ENCODE measurements at places on chromosomes 12 and 14.
A peak's percentile ranks its signal among the peaks of the same experiment; 100 is the strongest.

- DNase-seq: no peak
Measured at GRCh38 chr12:111384596-111384995, 15.7 kb upstream of the PHETA1 start.

DNA sequence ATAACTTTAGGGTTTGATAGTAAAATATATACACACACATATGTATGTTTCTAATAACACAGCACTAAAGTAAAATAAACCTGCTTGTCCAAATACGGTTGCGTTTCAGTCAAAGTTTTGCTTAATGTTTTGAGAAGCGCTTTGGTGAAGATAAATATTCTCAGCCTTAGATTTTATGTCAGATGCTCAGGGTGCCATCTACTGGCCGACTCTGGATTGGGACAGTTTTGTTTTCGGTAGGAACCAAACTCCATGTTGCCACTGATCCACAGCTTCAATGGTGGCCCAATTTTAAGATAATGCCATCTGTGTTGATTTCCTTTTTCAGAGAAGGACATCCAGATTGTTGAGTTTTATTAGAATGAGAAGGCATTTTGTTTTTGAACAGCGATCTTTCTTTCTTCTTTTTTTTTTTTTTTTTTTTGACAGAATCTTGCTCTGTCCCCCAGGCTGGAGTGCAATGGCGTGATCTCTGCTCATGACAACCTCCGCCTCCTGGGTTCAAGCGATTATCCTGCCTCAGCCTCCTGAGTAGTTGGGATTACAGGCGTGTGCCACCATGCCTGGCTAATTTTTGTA lies 43.1 kb downstream of the LLPH start:
- DNase-seq: peak; percentile 29

- no peak for DNase-seq
Measured at GRCh38 chr12:55068416-55069010, 48.7 kb downstream of the NEUROD4 start.

- no peak for DNase-seq
Measured at GRCh38 chr12:47548401-47548800, 157.4 kb downstream of the RPAP3 start.

- no peak for DNase-seq
Measured at GRCh38 chr12:107798580-107798979, 24.1 kb downstream of the ASCL4 start.

DNA sequence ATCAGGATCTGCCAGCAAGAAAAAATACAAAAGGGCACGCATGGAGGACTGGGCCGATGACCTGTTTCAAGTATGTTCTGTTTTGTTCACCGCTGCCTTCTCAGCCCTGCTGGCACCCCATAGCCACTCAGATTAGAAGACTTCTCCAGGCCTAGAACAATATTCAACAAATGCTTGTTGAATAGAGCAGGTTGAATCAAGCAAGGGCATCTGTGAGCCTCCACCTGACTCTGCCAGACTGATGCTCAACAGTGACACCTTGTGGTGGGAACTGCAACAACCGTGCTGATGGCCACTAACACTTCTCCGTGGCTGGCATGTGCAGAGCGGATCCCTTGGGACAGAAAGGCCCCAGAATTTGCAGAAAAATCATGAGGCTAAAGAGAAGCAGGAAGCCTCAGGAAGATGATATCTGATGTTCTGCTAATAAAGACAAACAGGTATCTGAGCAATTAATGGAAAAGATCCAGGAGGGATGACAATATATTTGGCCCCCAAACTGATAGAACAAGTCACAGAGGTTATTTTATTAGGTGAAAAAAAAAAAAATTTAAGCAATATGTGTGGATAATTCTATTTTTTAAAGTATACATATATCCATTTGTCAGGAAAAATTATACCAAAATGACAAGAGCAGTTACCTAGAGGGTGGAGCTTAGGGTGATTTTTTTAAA lies 114.3 kb downstream of the KSR2 start:
- DNase-seq: peak; percentile 48

DNA sequence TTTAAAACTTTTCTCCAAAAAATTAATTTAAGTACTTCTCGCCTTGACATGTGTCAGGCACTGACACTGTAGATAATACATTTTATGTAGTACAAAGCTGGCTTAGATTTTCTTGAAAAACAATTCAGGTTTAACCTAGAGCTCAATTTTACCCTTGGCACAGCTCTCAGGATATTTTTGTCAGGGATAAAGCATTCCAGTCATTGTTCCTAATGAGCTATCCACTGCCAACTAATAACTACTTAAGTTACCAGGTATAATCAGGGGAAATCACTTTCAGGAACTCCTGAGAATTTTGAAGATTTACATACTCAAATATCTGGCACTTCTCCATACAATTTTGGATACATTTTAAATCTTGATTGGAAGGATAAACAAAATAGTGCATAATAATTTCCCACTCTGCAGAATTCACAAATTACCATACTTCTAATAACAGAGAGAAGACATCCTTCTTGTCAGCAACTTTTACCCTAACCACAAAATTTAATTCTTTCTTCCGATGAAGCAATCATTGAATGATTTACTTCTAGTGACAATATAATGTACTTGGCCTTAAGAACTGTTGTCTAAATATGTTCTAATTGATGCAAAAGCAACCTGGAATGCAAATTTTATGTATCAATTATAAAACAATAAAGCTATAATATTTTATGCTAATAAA lies 4.8 kb downstream of the RASSF9 start:
- DNase-seq: no peak

DNA sequence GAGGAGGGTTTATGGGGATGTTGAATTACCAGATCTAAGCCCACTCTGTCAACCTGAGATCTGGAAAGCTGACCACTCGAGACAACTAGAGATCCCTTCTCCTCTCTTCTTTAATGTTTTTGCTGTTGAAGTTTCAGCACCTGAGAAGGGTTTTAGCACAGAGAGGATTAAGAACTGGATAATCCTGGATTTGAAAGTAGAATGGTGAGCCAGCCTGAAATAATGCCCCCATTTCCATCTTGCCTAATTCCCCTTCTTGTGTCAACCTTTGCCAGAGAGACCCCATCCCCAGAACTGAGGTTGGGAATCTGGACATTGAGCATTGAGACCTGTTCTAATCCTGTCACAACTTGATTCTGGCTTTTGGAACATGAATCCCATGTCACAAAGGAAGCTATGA lies 87.8 kb upstream of the RFLNA start:
- no peak for DNase-seq

DNA sequence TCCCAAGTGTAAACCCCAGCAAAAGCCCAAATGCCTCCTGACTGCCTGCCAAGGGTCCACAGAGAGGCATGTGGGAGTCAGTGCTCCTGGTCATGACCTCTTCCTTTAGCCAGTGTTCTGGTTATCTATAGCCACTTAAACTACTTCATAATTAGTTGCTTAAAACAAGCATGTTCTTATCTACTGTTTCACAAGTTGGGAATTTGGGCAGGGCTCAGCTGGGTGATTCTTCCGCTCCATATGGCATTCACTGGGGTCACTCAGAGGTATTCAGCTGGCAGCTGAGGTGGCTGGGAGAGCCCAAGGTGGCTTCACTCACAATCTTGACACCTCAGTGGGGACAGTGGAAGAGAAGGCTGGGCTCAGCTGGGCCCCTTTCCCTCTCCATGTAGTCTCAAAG lies 184.0 kb upstream of the RGS6 start:
- no peak for DNase-seq

- DNase-seq: no peak
Measured at GRCh38 chr12:2273751-2274150, 221.0 kb downstream of the CACNA1C start.

DNA sequence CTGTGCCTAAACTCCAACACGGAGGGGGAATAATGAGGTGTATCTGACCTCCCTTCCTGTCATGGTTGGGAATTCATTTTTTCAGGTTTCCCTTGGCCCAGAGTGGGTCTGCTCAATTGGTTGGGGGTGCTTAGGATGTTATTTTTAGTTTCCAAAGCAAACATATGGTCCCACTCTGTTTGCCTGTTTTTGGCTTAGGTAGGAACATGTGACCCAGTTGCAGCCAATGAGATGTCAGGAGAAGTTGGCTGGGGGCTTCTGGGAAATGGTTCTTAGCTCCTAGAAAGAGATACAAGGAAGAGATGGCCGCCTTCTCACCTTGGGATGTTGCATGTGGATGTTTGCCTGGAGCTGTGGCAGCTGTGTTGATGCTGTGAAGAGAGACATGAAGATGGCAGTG lies 147.9 kb upstream of the RFLNA start:
- DNase-seq: no peak

- no peak for DNase-seq
Measured at GRCh38 chr12:50353869-50354593, 42.4 kb downstream of the FAM186A start.

DNA sequence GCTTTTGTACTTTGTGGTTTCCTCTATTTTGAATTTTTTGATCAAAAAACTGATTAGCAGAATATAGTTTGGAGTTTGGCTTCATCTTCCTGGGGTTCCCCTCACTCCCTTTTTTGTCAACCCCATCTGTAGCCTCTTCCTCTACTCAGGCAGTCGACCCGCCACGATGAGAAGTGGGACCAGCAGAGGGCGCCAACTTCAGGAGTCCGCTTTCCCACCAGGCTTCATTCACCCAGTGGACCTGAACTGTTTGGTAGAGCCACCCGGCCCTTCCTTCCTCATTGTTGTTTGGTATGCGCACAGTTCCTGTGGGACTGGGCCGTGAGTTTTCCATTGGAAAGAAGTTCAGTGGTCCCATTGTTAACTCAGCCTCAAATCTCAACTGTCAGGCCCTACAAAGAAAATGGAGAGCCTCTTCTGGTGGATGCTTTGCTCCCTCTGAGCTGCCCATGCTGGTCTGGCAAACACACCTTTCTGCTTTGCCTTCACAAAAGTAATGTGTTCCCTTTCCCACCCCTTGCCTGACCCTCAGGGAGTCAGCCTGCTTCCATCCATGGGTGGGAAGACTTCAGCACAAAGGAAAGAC lies 21.7 kb downstream of the TMBIM6 start:
- DNase-seq: peak; percentile 76

GRCh38 chr12:87841935-87842334 lies 187.3 kb downstream of the C12orf50 start:
- DNase-seq: no peak

DNA sequence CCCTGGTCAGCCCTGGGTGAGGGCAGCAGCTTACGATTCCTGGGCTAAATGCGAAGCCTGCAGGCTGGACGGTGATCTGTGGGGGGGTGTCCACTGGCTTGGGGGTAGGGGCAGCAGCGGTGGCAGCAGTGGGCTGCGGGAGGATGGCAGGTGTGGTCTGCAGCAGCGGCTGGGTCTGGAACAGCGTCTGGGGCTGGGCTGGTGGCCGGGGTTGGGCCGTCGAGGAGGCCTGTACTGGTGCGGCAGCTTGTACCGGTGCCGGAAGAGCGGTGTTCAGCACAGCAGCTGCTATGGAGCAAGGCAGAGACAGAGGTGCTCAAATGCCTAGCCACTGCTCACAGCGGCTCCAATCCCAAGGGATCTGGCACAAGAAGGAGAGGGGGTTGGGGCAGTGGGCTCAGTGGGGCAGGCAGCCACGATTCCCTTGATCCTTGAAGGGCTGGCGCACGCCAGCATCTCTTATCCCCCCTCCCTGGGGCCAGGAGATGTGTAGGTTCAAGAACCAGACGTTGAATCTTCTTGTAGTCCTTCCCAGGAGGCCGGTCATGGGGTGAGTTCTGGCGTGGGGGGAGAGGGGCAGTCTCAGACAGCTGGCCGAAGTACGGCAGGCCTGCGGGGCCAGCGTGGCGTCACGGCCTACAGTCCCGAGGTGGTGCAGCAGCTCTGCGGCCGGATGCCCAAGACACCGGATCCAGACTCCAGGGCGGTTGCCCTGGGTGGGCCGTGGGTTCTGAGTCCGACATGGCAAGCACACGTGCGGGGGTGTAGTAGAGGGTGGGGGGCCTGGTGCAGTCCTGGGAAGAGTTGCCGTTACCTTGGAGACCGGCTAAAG lies 19.9 kb downstream of the POU6F1 start:
- no peak for DNase-seq

GRCh38 chr14:69543341-69544115 lies 31.1 kb downstream of the CCDC177 start:
- peak; percentile 30 for DNase-seq

GRCh38 chr12:51917746-51918453 lies 10.6 kb downstream of the ACVRL1 start:
- DNase-seq: no peak

- no peak for DNase-seq
Measured at GRCh38 chr14:63209160-63209559, 4.9 kb downstream of the RHOJ start.

DNA sequence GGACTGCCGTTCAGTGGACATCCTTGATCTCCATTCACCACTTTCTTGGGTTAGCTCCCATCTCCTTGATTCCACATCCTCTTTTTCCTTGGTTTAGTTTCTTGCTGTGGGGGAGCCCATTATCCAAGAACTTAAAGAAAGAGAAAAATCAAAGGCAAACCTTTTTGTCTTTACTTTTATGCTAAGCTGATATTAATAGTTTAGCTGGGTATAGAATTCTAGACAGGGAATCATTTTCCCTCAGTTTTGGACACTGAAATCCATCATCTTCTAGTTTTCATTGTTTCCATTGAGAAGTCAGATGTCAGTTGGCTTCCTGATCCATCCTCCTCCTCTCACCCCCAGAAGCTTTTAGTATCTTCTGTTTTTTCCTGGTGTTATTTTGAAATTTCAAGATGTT lies 8.8 kb upstream of the KIF26A start:
- DNase-seq: no peak

- DNase-seq: no peak
Measured at GRCh38 chr14:22588526-22589095, 413 bp downstream of the DAD1 start.

DNA sequence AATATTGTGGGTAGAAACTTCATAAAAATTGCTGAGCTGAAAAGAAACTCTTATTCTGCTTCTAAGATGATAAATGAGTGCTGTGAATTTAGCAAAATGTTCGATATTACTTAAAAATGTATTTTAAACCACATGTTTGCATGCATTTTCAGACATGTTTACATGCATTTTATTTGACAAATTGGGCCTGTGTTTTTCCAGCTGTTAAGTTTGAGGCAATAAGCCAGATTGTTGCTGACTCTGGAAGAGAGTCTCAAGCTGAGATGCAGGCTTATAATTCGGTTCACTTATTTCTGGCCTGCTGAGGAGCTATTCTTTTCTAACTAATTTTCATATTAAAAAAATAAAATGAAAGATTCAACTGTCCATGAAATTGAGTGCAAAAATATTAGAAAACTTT lies 110.1 kb downstream of the SYNE2 start:
- no peak for DNase-seq

DNA sequence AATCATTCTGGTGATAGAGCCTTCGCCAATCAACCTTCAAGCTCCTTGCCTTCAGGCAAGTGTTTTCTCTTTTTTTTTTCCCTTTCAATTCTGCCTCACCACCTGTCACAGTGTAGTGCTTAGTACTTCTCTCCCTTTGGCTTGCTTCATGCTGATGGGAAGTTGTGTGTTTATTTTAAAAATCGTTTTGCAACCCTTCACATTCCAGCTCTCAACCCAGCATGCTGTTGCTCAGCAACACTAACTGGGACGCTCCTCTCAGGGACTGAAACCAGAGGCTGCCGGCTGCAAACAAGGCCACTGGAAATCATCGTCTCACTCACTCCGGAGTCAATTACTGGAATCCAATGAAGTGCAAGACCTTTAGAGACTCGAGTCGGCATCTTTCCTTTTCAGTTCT lies 342.7 kb downstream of the PRKD1 start:
- no peak for DNase-seq

Data from stimulated activated CD4-positive, alpha-beta T cell treated with anti-CD3 and anti-CD28 coated beads, TNF-alpha, amount 100 ng/mL, for 24 hours (primary cell).